Muscle of arm (tissue), 14 donors: ENCODE measurements at places on chromosomes 7 and 10.

DNA sequence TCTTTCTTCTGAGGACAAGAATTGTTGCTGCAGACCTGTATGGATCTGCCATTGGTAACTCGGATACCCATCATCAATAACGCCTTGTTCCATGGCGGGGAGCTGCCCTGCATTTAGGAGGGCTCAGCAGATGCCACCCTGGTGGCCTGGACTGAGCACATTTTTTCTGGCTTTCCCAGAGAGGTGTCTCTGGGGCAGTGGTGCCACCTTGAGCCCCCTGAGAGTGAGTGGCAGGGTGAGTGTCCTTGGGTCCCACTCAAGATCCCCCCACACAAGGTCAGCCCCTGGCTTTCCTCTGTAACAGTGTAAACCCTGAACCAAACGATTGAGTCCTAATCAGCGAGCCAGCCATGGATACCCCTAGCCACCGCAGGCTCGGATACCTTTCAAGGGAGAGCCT, 258.6 kb downstream of the GLRX3 start:
- DNase-seq = no peak

GRCh38 chr7:107833684-107834106, 30.7 kb upstream of the SLC26A3 start:
- DNase-seq = no peak

GRCh38 chr7:28761505-28761904, 196.6 kb downstream of the TRIL start:
- DNase-seq = peak; percentile 64

- DNase-seq = no peak
Observed at GRCh38 chr7:156192921-156193320, 380.7 kb upstream of the SHH start.

GRCh38 chr7:123789817-123790216, 41.0 kb upstream of the WASL start:
- DNase-seq = no peak

- DNase-seq = no peak
Observed at GRCh38 chr7:82625377-82625776, 181.8 kb upstream of the CACNA2D1 start.

- DNase-seq = no peak
Observed at GRCh38 chr7:44969701-44970522, 8.9 kb downstream of the MYO1G start.

GRCh38 chr7:83820641-83821040, 171.7 kb upstream of the SEMA3E start:
- no peak for DNase-seq

GRCh38 chr7:135195156-135195555, 16.2 kb downstream of the WDR91 start:
- no peak for DNase-seq
